ENCODE measurements at places on chromosomes 4 and X. TPM values are rescaled to one million over a fixed set of nuclear protein-coding genes. Genes with fewer than 3 reads are reported as not detected.

The CYSLTR1 gene
- total RNA-seq, result 29.4 TPM

The REST gene
- 79.2 TPM for total RNA-seq

The SSX3 gene
- not detected for total RNA-seq

The CTAG1A gene
- not detected for total RNA-seq

The VCX2 gene
- total RNA-seq, result not detected

The POU4F2 gene
- not detected for total RNA-seq

The CA5B gene
- total RNA-seq, result 54.5 TPM

The BDH2 gene
- total RNA-seq, result 20.5 TPM

The DUSP21 gene
- not detected for total RNA-seq

The FAM47A gene
- not detected for total RNA-seq

The PAGE1 gene
- not detected for total RNA-seq

The CNGA2 gene
- not detected for total RNA-seq

The SHROOM3 gene
- total RNA-seq, result not detected

The CCSER1 gene
- 1.7 TPM for total RNA-seq

The ADH1A gene
- total RNA-seq, result not detected

The NAP1L5 gene
- total RNA-seq, result 1.6 TPM

The BRS3 gene
- not detected for total RNA-seq

The TEX11 gene
- not detected for total RNA-seq

The SOWAHD gene
- total RNA-seq, result 2.0 TPM

The CT45A3 gene
- total RNA-seq, result not detected

Data from CD4-positive, alpha-beta memory T cell (primary cell).